Stimulated activated CD8-positive, alpha-beta memory T cell treated with anti-CD3 and anti-CD28 coated beads, Interleukin-7, amount 100 ng/mL, for 48 hours (primary cell): ENCODE measurements at places on chromosomes 1 and 21.

DNA sequence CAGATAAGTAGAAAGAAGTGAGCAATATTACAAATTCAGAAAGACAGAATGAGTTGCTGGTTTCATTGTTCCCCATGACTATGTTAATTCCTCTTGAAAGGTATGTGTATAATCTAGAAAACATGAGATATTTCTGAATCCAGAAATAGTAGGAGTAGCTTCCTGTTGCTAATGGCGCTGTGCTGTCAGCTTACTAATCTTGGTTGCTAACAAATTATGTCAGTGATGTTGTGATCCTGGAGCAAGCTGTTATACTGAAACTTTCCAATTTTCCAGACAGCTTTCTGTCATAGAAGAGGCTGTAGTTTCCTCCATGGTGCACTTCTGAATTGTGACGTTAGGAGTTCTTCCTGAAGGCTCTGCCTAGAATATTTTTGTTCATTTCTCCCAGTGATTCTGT lies 372.3 kb downstream of the USP25 start:
- DNase-seq, result no peak

GRCh38 chr1:14923727-14924452 lies 229.7 kb upstream of the TMEM51 start:
- no peak for DNase-seq

GRCh38 chr1:54803761-54804470 lies 2.8 kb upstream of the TTC22 start:
- no peak for DNase-seq

DNA sequence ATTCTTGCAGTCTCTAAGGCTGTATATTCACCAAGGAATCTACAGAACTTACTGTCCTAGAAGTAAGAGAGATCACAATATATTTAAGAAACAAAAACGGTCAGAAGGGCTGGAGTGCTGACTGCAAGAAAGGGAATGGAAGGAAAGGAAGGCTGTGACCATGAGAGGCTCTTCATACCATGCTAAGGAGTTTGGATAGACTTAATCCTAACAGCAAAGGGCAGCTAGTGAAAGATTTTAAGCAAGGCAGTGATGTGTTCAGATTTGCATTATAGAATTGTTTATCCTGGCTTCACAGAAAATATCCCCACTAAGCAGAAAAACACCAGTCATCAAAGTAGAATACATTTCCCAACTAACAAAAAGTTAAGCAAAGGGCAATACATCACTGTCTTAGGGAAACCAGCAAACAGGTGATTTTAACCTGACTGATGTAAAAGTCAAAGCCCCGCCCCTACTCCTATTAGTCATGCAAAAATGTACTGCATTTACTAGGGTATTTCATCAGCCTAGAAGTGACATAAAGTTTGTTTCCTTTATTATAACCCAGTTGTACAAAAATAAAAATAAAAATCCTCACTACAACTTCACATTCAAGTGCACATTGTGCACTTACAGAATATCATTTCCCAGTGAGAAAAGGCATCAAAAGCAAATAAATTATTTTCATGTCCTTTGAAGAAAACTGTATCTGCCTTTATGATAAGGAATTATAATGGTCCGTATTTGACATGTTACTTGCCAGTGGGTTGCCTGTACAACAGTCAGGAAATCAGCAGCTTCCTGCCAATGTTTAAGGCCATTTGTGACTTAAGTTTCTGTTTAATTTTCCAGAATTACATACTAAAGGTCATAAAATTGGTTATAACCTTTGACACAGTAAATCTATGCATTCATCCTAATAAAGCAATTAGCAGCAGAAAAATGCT lies 17.2 kb downstream of the JAK1 start:
- peak; percentile 35 for DNase-seq

DNA sequence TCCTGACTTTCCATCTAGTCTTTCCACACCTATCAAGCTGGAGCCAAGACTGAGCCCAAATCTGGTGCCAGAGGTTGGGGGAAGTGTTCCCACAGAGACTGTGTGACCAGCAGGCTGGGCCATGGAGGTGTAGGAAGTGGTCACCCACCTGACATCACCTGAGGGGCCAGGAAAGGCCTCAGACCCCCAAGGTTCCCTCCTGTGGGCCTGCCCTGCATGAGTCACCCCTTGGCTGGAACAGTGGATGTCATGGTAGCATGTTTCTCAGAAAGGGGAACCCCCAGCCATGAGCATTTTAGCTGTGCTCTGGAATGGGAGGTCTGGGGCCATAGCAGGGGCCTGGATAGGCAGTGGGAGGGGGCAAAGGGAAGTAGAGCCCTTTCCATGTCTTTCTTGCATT lies 5.7 kb upstream of the TNFRSF8 start:
- DNase-seq, result no peak

DNA sequence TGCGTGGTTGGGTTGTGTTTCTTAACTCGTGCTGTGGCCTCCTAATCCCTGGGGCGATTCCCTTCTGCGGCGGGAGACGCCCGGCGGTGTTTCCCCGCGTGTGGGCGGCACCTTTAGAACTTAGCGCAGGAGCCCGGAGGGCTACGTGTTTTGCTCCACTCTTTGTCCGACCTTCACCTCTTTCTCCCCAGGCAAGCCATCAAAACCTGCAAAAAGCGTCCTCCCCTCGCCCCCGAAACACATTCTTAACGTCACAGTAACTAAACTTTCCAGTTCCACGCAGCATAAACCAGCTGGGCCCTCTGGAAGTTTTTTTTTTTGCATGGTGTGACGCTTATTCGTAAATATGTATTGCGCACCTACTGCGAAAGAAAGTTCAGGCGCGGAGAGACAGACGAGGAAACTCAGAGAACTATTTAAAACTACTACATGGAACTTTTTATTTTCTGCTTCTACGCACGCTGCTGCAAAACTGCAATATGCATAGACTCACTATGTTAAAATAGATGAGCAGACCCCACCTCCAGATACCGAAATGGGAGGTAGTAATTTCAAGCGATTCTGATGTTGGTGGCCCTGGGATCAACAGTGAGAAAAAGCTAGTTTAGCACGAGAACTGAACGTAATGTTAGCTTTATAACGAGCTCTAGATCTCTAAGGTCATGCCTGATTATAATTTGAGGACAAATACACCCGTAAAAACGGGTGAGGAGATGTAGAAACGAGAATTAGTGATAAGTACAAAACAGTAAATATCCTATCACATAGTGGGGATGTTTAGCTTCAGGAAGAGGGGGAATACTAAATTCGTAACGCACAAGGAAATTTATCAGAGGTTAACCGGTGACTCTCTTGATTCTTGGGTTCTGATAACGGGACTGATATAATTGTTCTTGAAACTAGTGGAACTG lies 920 bp downstream of the MTR start:
- no peak for DNase-seq

- DNase-seq, result no peak
These were observed 479.4 kb downstream of the KCNT2 start for GRCh38 chr1:196128835-196129234.

GRCh38 chr1:173857363-173857917 lies 10.3 kb downstream of the GAS5 start:
- DNase-seq, result no peak

GRCh38 chr21:14058566-14058965 lies 152.2 kb downstream of the LIPI start:
- no peak for DNase-seq

DNA sequence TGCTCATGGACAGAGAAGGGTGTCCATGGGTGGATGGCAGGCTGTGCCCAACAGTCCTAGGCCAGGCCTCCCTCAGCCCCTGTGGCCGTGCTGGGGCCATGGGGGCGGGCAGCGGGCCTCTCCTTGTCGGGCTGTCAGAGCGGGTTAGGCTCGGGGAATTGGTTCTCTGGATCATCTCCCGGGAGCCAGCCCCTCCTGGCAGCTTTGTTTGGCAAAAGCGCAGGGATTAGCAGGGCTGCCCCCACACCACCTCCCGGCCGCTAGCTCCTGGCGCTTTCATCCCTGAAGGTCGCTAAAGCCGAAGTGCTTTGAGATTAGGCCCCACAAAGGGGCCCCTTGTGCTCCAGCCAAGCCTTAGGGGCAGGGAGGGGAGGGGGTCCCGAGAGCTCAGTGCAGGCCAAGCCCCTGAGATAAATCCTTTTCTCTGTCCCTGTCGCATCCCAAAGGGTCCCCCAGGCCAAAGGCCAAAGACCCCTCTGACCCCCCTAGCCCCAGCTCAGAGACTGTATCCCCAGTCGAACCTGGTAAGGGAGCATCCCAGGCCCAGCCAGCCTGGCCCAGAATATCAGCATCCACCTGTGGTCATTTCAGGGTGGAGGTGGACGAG lies 9.8 kb upstream of the DMBX1 start:
- DNase-seq, result no peak

DNA sequence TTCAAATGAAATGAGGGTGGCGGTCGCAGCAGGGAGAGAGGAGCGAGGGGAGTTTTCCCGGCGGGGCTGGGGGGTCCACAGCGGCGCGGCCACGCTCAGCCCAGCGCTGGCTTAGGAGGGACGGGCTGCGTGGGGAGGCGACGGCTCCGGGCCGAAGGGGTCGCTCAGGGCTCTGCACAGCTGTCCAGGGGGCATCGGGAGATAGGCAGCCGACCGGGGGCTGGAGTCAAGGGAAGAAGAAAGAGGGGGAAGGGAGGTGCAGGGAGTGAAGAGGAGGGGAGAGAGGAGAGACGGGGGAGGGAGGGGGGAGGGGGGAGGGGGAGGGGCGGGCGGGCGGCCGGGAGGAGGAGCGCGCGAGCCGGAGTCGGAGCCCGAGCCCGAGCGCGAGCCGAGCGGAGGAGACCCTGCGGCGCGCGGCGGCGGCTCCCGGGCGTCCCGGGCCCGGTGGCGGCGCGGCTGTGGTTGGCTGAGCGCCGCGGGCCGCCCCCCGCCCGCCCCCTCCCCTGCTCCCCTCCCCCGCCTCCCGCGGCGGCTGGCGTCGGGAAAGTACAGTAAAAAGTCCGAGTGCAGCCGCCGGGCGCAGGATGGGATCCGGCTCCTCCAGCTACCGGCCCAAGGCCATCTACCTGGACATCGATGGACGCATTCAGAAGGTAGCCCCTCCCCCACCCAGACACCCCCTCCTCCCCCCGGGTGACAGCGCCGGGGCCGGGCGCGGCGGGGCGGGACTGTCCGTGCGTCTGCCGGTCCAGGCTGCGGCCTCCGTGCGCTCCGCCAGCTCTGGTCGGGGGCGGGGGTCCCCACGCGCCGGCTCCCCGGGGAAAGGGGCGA lies at the start of gene PDE9A:
TSS of gene PDE9A (plus strand) at position 391 of the 831 bp plus-strand sequence. CDS start at position 585, 194 bp downstream.
- DNase-seq, result no peak

GRCh38 chr21:45390831-45391742 lies 13.9 kb upstream of the COL18A1 start:
- no peak for DNase-seq

GRCh38 chr1:236122176-236122575 lies 20.2 kb upstream of the GPR137B start:
- DNase-seq, result no peak

- no peak for DNase-seq
These were observed 222.8 kb downstream of the TPR start for GRCh38 chr1:186152227-186152619.

GRCh38 chr1:50421366-50421748 lies 1.9 kb downstream of the DMRTA2 start:
- DNase-seq, result no peak

GRCh38 chr1:234879147-234880080 lies 249.2 kb downstream of the TOMM20 start:
- DNase-seq, result no peak

DNA sequence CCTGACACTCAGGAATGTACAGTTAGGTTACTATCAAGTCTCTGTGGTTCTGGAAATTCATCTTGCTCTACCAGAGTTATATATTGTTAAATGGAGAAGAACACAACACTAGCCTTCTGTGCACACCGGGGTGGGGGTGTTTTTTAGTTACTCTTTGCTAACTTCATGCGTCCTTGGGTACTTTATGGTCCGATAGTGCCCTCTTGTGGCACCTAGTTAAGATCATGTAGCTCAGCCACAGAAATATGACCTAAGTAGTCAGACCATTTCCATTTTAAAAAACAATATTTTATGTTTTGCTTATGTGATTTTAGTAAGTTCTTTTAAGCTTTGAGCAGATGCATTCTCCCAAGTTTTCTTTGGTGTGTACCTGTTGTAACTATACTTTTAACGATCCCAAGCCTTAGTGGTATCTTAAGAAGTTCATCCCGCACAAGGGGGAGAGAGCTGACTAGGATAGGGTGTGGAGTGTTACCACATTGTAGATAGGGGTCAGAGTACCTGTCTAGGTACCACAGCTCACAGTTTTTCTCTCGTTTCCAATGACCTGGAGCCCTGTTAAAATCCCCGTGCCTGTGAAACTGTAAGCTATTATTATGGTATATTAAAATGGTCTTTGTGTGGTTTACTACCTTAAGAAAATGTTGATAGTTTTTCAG lies 20.6 kb upstream of the SH3D21 start:
- peak; percentile 32 for DNase-seq

DNA sequence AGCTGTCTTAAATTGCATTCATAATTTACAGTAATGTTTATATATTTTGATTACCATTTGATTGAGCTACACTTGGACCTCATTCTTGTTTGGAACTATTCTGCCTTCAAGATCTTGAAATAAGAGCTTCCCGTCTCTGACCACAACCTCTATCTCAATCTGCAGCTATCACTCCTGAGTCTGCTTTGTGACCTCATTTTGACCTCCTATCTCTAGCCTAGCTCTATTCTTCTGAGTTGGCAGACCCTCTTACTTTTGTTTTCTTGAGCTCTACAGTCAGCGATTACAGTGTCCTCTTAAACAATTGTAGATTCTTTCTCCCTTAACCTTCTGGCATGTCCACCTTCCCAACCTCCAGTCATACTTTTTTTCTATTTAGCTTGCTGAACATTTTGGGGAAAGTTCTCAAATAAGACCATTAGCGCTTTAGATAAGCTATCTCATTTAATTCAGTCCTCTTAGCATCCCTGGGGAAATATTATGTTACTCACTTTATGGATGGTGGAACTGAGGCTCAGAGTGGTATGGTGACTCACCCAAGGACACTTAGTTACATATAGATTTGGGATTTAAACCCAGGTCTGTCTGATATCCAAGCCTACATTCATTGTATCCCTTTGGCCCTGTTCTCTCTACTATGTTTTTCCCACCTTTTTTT lies 19.1 kb downstream of the RPAP2 start:
- DNase-seq, result no peak

DNA sequence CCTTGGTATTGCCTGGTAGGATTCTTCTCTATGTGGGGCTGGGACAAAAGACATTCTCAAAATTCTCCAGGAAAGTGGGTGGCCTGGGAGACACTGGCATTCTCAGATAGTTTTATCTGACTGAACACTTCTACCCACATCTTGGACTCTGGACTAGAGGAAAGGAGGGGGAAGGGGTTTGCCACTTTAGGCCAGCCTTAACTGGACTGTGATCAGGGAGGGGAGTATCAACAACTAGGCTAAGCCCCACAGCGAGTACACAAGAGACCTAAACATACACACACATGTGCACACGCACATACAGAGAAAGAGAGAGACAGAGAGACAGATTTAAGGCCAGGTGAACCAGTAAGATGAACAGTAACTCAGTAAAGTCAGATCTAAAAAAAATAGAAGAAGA lies 1.2 kb upstream of the SEMA6C start:
- no peak for DNase-seq

GRCh38 chr1:170461762-170462384 lies 70.1 kb upstream of the GORAB start:
- no peak for DNase-seq

DNA sequence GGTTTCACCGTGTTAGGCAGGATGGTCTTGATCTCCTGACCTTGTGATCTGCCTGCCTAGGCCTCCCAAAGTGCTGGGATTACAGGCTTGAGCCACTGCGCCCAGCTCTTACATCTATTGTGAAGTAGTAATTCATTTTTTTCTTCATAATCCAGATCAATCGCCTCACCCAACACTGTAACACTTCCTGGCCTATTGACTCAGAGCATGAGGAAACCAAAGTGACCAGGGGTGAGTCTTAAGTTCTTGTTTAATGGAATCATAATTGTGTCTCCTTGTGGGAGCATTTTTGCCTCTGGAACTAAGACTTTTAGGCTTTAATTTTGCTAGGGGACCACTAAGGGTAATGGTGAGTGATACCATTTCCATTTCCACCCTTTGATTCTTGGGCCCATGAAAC lies 27.4 kb downstream of the TNFSF18 start:
- DNase-seq, result no peak
